ENCODE measurements at places on chromosomes 16 and 17.

- no peak for DNase-seq
These were observed 87.5 kb upstream of the DNAH17 start for GRCh38 chr17:78664476-78665386.

DNA sequence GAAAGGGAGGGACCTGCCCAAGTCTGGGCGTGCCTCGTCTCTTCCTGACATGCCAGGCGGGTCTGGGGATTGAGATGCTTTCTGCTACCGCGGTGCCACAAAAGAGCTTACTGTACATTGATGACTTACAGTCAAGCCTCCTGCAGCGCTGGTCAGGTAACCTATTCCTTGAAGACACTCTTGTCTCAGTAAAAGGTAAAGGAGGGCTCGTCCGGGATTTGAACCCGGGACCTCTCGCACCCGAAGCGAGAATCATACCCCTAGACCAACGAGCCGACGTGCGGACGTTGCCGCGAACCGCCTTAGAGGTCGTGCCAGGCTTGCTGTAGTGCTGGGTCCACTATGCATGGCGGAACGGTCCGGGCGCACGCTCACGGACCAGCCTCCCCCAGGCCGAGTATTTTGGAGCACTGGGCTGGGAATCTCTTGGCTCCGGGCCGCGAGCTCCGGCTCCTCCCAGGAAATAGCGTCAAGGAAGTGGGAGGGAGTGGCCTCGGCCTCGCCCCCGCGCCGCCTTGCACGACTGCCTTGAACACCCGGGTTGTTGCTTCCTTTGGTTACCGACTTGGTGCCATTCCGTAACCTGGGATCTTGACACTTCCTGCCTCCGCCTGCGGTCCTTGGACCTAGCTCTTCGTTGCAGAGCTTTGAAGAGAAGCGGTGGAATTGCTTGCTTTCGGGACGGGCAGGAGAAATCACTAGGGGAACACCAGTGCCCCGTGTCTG, 12.4 kb upstream of the AURKB start:
- DNase-seq = peak; percentile 83

- no peak for DNase-seq
These were observed 542.6 kb downstream of the TMEM114 start for GRCh38 chr16:8047736-8048135.

GRCh38 chr17:37458805-37459204, 30.9 kb upstream of the DUSP14 start:
- no peak for DNase-seq

DNA sequence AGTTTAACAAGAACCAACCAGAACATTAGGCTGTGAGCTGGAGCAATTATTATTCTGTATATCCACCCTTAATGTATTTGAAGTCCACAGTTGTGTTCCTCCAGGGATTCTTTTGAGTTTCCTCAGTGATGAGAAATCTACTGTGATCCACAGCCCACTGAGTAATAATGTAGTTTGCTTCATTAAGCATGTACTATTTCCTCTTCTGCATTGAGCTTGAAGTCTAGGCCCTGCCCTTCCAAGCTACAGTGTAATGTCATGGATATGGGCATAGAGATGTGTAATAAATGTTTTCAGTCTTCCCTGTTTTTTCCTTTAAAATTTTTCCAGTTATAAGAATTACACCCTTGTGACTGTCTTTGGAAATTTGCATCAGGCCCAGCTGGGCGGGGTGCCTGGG, 36.4 kb upstream of the SLC12A3 start:
- DNase-seq = no peak

GRCh38 chr16:4330277-4330874, 14.5 kb downstream of the GLIS2 start:
- DNase-seq = peak; percentile 53

- DNase-seq = no peak
These were observed 209.2 kb downstream of the RPTOR start for GRCh38 chr17:80753685-80754345.

DNA sequence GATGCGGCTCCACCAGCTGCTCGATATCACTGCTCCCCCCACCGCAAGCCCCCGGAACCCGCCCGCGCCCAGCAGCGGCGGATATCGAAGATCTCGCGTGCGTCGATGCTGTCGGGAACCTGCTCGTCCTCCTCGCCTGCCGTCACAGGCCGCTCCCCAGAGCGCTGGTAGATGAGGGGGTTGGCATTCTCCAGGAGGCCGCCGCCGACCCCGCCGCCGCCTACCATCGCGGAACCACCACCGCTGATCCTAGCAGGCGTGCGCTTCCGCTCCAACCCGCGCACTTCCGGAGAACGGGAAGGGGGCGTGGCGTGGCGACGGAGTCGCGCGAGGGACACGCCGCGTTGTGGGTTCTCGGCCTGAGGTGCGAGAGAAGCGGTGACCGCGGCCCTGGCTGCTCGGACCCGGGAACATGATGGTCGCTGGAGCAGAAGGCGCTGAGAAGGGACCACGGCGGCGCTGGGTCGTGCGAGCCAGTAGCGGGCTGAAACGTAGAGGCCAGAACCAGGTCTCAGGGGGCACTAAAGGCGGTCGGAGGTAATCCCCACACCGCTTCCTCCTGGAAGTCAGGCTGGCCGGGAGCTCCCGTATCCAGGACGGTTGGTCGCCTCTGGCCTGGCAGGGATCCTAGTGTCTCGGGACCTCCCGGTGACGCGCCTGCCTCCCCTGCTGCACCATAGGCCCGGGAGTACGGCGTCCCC, at the start of gene CIAO2B:
Gene CIAO2B, minus strand, starts transcription at position 265 of the 701 bp plus-strand sequence. Its CDS starts 38 bp downstream, at position 227.
- peak; percentile 84 for DNase-seq

- DNase-seq = peak; percentile 82
These were observed at the start of gene NAGLU for GRCh38 chr17:42536048-42536371. Gene NAGLU (plus strand): TSS chr17:42536241. CDS start chr17:42536273, 32 bp downstream.

DNA sequence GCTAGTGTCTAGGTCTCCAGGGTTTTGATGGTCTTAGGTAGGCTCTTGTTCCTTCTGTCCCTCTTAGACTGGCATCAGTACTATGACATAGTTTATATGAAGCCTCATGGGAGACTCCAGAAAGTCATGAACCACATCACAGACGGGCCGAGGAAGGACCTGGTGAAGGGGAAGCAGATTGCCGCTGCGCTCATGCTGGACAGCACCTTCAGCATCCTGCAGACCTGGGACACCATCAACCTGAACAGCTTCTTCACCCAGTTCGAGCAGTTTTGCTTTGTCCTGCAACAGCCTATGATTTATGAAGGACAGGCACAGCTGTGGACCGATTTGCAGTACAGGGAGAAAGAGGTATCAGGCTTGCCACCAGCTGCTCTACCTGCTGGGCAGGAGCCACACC, 34.0 kb downstream of the RNF213 start:
- no peak for DNase-seq
